ENCODE measurements at places on chromosomes 3 and 15.

- no peak for DNase-seq
Measured at GRCh38 chr3:181212271-181212670, 222.7 kb upstream of the DNAJC19 start.

- DNase-seq: peak; percentile 67
Measured at GRCh38 chr15:63497642-63498467, 6.5 kb upstream of the USP3 start.

- no peak for DNase-seq
Measured at GRCh38 chr3:192907784-192908183, 9.9 kb downstream of the MB21D2 start.

GRCh38 chr3:20099060-20099459, 58.8 kb downstream of the KAT2B start:
- DNase-seq: no peak

- no peak for DNase-seq
Measured at GRCh38 chr3:17852217-17852616, 109.8 kb upstream of the TBC1D5 start.

GRCh38 chr3:171345107-171345843, 114.9 kb downstream of the TNIK start:
- DNase-seq: no peak

DNA sequence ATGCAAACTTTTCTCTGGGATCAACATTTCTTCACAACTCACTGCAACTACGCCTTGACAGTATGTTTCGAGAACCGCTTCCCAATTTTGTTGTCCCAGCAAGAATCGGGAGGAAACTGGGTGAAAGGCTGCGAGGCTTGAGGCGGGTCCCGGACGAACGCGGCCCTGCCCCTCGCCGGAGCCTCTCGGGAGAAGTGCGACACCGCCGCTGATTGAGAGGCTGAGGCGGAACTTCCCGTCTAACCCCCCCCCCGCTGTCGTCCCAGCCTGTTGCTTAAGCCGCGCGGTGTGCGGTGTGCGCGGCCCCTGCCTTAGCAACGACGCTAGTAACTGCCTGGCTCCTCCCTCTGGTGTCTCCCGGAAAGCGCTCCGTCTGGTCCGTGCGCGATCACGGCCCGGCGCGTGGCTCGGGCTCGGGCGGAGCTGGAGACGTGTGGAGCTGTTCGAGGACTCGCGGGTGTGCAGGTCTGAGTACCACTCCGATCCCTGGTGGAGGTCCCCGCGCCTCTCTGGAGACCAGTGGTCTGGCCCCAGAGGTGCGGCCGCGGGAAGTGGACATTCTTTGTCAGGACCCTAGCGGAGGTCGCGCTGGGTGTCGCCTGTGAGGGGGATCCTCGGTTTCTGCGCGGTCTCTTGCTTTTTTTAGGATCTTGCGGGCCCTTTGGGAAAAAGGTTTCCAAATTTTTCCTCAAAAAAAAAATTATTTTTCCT, at the start of the genes DTWD1 and FAM227B:
DTWD1 (plus strand) TSS at position 391 of the 711 bp plus-strand sequence. CDS start 4,120 bp downstream, outside the sequence.
FAM227B (minus strand) TSS at position 161 of the 711 bp plus-strand sequence. CDS start 5,647 bp downstream, outside the sequence.
- peak; percentile 92 for DNase-seq

DNA sequence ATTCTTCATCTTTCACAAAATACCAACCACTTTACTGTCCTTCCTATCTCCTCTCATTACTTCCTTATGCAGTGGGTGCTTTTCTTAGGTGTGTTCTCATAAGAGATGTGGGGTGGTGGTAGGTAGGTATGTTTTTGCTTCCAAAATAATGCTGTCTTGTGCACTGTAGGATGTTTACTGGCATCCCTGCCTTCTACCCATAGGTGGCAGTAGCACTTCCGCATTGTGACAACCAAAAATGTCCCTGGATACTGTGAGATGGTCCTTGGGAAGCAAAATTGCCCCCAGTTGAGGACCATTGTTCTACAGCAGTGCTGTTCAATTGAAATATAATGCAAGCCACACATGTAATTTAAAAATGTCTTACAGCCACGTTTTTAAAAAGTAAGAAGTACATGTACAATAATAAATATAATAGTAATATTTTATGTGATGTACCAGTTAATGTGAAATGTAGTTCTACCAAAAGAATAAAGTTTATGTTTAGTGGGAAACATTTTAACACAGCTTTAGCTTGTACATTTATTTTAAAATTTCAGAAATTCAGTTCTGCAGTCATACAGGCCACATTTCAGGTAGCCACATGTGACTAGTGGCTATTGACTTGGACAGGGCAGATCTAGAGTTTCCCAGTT, 75.2 kb downstream of the NEO1 start:
- peak; percentile 14 for DNase-seq

DNA sequence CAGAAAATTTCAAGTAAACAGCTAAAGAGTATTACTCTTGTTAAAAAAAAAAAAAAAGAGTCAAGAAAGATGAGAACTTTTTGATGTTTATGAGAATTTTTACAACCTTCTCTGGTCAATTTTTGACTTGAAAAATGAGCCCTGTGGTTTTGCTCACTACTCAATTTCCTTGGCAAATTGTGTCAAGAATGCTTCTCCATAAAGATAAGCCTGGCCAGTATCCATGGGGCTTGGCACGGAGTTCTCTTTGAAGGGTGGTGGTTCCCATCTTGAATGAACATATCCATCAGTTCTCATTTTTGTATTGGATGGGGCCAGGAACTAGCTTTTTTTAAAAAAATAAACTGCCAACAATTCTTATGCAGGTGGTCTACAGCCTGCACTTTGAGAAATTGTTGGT, 179.9 kb downstream of the RYR3 start:
- no peak for DNase-seq

- no peak for DNase-seq
Measured at GRCh38 chr3:99541181-99541580, 97.2 kb upstream of the COL8A1 start.

- DNase-seq: no peak
Measured at GRCh38 chr3:42601896-42602581, 1.6 kb downstream of the NKTR start.

GRCh38 chr3:171792531-171792930, 17.8 kb downstream of the PLD1 start:
- DNase-seq: no peak

GRCh38 chr15:71753346-71753745, 57.0 kb upstream of the NR2E3 start:
- DNase-seq: no peak

- no peak for DNase-seq
Measured at GRCh38 chr15:85475317-85475701, 94.9 kb downstream of the AKAP13 start.

GRCh38 chr3:195813916-195814640, 2.3 kb upstream of the MUC4 start:
- no peak for DNase-seq

All from activated T-cell treated with anti-CD3 and anti-CD28 coated beads, Interleukin-2, amount 50 U/mL, for 72 hours (primary cell).